Activated CD8-positive, alpha-beta memory T cell treated with anti-CD3 and anti-CD28 coated beads for 4 hours (primary cell): ENCODE measurements at places on chromosomes 6 and 20.
A peak's percentile ranks its signal among the peaks of the same experiment; 100 is the strongest.

GRCh38 chr6:168022488-168023321, 25.2 kb downstream of the KIF25 start:
- DNase-seq = no peak

DNA sequence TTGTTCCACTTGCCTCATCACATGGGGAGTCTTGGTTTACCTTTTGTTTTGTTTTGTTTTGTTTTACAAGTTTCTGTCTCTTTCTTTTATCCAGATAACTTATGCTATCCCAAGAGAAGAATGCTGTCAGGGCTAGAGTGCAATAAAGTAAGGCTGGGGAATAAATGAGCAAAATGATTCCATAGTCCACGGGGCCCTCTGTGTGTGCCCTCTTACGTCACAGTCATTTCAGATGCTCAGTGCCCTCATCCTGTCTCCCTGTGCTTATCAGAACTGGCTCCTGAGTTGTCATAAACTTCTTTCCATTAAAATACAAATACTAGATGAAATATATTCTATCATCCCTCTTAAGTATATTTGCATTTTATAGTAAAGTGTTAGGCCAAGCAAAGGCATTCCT, 30.8 kb upstream of the ENPP1 start:
- no peak for DNase-seq

- DNase-seq = no peak
Measured at GRCh38 chr6:153944201-153944600, 94.8 kb upstream of the OPRM1 start.

DNA sequence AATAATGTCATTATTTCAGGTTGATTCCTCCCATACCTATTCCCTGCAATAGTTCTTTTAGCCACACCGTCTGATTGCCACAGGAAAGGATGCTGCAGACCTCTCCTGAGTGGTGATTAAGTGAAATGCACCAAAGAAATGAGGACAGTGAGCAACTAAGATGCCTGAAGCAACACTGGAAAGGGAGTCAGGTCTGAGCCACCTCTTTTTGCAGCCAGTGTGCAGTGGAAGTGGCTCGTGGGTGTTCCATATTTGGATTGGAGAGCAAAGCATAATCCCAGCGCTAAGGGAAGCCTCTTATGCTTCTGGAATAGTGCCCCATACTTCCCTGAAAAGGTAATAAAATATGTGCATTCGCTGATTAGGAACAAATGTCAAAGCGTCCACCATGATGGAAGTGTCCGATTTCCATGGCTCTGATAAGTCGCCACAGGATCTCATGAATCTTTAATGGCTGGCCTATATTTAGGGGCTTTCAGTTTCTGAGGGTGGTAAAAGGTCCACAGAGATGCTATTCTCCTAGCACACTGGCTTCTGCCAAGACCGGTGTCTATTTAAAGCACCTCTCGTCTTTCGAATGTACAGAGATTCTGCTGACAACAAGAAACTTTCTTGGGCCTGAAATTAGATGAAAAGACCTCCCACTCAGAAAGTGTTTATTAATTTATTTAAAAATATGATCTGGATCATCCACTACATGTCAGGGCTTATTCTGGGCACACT, 253.9 kb downstream of the SLC24A3 start:
- DNase-seq = no peak

DNA sequence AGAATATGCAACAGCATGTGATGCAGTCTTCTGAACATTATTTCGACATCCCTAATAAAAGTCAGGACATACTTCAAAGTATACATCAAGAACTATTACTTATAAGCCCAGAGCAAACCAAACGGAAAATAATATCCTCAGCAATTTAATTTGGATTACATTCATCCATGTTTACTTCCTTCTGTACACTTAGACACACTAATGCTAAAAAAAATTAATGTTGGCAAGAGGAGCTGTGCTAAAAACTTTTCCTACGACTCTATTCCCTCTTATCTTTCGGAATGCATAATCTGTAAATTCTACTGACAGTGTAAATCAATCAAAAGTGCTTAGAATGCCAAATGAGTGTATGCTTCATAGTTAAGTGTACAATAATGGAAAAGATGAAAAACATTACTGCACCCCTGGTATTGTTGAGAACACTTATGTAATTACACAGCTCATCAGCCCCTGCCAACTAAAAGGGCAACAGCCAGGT, 301.2 kb upstream of the HSF2 start:
- DNase-seq = no peak

DNA sequence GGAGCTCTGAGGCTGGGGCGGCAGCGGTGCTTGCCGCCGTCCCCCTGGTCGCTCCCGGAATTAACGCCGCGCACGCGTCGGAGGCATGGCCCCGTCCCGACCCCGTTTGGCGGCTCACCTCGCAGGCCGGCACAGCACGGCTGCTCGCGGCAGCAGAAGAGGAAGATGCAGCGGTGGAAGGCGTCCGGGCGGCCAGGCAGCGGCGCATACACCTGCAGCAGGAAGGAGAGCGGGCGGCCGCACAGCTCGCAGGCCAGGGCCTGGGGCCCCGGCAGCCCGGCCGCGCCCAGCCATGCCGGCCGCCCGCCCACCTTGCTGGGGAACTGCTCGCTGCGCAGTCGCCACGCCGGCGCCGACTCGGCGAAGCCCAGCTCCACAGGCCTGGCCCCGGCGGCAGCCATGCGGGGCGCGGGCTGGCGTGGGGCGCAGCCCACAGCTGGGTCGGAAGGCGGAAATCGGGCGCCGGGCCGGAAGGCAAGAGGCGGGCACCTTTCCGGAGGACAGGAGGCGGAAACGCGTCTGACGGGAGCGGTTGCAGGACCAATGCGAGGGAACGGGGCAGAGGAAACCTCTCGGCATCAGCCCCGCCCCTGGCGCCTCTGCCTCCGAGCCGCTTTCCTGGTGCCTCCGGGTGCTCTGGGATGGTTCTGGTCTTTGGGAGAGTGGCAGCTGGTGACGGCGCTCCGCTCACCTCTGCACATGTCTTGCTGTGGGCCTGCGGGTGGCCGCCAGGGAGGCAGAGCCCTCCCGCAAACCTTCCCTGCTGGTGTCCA, at the start of gene PDCD2:
Gene PDCD2, minus strand, starts transcription at position 457 of the 773 bp plus-strand sequence. Its CDS starts 56 bp downstream, at position 401.
- peak; percentile 88 for DNase-seq

DNA sequence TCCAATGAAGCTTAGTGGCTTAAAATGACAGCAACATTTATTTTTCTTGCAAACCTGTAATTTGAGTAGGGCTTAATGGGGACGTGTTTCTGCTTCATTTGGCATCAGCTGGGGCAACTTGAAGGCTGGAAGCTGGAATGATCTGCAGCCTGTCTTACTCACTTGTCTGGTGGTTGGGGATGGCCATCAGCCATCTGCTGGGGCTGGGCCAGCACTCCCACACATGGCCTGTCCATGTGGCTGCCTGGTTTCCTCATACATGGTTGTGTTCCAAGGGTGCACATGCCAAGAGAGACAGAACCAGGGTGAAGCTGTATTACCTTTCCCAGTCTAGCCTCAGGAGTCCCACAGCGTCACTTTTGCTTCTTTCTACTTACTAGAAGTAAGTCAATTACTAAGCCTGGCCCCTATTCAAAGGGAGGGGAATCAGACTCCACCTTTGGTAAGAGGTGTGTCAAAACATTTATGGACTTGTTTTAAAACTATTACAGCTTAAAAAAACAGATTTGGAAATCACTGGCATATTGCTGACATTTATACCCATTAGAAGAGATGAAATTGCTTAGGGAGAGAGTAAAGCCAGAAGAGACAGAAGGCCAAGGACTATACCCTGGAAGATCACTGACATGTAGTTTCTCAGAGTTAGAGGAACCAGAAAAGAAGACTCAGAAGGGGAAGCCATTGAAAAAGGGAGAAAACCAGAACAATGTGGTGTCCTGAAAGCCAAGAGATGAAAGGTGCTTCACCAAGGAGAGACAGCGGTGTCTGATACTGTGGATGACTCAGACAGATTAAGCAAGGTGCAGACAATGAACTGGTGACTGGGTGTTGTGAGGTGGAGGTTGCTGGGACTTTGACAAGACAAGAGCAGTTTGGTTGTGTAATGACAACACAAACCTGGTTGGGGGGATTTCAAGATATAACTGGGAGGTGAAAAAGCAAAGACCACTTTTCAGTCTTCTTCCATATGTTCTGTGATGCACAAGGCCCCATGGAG, 345.2 kb downstream of the GJA1 start:
- DNase-seq = no peak
